ENCODE measurements at places on chromosomes 7 and 10.

- DNase-seq, result no peak
Observed at GRCh38 chr10:35409808-35410207, 73.5 kb downstream of the CCNY start.

GRCh38 chr10:102229810-102230263, 3.7 kb downstream of the ELOVL3 start:
- DNase-seq, result no peak

DNA sequence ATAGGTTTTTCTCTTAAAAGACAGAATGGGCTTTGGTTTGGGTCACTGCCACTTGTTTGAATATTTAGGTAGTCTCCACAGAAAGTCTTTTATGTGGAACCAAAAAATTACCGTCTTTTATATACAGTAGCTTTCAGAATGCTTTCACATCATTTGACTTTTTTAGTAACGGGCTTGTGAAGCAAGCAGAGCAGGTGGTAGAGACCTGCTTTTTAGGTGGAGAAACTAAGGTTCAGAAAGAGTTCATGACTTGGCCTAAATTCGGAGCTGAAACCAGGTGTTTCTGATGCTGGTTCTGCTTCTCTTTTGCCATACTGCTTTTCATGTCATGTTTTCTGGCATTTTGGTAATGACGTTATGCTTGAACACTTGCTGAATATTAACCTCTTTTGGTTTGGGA, 36.3 kb downstream of the GARS1 start:
- no peak for DNase-seq

- DNase-seq, result no peak
Observed at GRCh38 chr10:13184730-13185514, 23.6 kb downstream of the MCM10 start.

GRCh38 chr7:66146701-66147100, 32.1 kb downstream of the CRCP start:
- DNase-seq, result no peak

DNA sequence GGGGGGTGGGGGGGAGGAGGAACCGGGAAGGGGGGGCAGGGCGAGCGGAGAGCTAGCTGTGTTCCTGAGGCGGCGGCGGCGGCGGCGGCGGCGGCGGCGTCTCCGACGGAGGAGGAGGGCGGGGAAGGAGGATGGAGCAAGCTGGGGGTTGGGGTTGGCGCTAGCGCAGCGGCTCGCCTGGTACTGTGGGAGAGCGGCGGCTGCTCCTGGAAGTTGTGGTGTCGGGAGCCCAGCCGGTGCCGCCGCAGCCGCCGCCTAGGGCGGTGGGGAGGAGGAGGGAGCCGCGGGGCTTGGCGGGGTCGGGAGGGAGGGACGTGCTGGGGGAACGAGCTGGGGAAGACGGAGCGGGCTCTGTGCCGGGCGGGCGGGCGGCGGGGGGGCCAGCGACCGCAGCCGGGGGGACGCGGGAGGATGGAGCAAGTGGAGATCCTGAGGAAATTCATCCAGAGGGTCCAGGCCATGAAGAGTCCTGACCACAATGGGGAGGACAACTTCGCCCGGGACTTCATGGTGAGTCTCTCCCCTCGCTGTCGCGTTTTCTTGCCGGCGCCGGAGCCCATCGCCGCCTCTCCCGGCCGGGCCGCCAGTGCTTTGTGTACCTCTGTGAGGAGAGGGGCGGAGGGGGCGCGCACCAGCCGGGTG, at the start of gene PTPN12:
Gene PTPN12, plus strand, starts transcription at position 160 of the 642 bp plus-strand sequence. Its CDS starts 252 bp downstream, at position 412.
- DNase-seq, result no peak

DNA sequence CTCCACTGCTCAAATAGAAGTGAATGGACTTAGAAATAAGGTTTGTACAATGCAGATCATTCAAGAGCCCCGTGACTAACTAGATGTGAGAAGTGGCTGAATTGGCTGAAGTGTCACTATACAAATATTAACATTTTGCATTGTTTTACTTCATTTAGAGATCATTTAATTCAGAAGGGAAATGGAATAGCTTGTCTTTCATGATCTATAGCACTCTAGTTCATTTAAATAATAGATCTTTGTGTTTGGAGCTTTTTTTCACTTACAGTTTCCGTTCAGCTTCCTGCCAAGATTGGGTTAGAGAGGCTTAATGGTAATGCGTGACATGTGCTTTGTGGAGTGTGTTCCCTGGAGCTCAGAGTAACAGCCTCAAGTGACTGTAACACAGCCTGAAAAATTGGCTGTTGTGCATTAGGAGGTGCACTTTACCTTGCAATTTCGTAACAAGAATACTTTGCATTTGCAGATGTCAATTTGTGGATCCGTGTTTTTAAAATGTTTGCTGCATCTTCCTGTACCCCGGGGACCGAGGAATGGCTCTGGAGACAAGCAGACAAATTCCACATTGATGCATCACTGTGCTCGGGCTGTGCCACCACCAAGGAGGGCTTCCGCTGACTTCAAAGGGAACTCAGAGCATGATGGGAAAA, 170.3 kb downstream of the NRP1 start:
- DNase-seq, result no peak

- no peak for DNase-seq
Observed at GRCh38 chr7:71050492-71050891, 81.5 kb upstream of the GALNT17 start.

DNA sequence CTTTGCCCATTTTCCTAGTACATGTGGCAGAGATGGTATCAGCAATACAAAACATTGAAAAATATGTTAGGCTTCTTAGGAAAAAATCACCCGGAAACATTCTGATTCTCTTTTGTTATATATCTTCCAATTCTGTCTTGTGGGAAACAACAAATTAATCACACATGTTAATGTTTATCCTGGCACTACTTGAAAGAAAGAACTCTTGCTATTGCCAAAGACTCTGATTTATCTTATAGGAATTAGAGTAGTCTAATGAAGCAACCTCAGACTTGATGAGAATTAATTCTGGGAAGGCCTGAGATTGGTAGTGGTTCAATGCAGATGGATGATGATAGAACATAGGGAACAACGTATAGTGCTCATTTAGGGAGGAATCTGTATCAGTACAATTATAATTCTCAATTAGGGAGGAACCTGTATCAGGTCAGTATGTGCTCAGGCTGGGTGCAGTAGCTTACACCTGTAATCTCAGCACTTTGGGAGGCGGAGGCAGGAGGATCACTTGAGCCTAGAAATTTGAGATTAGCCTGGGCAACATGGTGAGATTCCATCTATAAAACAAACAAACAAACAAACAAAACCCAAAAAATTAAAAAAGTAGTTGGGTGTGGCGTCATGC, 50.7 kb downstream of the TAS2R16 start:
- DNase-seq, result no peak

- DNase-seq, result peak; percentile 29
Observed at GRCh38 chr7:65448816-65449504, 75.3 kb downstream of the ZNF92 start.

GRCh38 chr7:129774359-129774758, 162.8 kb downstream of the NRF1 start:
- DNase-seq, result no peak

DNA sequence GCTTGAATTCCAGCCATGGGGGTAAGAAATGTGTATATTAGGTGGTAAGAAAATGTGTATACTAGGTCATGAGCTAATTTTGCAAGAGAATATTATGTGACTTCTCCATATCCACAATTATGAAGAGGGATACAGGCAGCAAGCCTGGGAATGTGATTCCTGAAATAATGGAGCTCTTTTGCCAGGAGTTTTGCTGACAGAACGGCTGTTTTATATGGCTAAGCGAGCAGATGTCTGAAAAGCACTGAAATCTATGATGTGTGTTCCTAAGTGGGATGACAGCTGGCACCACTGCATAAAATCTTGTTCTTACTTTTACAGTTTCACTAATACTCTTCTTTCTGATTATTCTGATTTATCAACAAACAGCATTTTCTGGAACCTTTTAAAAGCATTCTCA, 386.0 kb upstream of the HPS1 start:
- no peak for DNase-seq

GRCh38 chr10:3889961-3890522, 105.0 kb upstream of the KLF6 start:
- no peak for DNase-seq

All from AG09309 (cell line).